ENCODE measurements at places on chromosomes 5 and 9.

GRCh38 chr5:94223235-94223634 is 395.2 kb downstream of the KIAA0825 start:
- no peak for DNase-seq

GRCh38 chr5:55063220-55063863 is 39.1 kb upstream of the GZMA start:
- DNase-seq: no peak

DNA sequence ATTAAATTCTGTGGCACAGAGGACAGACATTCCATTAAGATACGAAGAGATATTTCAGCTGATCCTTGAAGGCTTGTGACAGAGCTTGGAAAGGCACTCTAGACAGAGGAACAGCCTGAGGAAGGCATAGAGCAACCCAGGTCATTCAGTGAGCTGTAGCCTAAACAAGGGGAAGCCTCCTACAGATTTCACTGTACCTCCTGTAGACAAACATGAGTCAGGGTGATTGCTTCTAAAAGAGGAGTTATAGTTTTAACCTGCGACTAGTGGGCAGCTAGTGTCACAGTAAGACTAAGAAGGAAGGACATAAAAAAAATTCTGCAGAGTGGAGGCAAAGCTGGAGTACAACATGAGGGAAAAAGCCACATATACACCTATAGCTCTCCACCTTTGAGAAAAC is 43.5 kb upstream of the ANKDD1B start:
- no peak for DNase-seq

- no peak for DNase-seq
Observed at GRCh38 chr5:122154910-122155309, 25.6 kb downstream of the ZNF474 start.

DNA sequence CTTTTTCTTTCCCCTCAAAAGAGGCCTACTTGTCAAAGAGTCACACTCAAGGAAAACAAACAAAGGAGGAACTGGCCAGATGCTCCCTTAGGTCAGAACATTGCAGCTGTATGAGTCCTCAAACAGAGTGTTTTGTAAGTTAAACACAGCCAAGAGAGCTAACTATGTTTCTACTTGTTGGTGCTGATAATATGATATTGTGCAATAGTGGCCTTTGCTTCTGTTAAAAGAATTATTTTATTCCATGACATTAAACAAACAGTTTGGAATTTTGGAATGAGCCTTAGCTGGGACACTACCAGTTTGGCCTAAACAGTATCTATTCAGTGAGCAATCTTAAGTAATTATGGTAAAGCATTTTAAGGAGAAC is 56.0 kb upstream of the TPD52L3 start:
- DNase-seq: no peak

GRCh38 chr5:124457101-124457500 is 289.3 kb downstream of the ZNF608 start:
- DNase-seq: no peak

DNA sequence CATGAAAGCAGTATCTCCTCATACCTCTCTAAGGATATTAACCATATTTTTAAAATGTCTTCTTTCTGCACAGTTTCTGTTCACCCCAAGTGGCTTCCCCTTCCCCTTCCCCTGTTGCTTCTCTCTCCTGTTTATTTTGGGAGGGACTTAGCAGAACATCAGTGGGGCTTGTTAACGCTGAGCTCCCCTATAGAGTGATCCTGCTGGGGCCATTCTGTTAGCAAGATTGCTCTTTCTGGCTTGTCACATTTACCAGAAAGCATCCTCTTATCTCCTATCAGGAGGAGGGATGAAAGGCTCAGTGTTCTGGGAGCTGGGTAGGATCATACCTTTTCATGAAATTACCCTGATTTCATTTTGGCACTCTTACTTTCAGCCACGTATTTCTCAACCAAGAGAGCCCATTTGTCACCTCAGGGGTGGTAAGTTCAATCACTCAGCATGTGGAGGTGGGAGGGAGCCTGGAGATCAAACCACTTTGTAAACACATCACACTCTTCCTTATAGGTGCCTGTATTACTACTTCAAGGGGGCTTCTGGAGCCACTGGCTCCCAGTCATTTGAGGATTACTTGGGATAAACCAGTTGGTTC is 16.7 kb downstream of the NXNL2 start:
- DNase-seq: no peak

GRCh38 chr5:35050541-35051126 is 2.9 kb upstream of the AGXT2 start:
- no peak for DNase-seq

- no peak for DNase-seq
Observed at GRCh38 chr9:92917176-92917800, 30.0 kb upstream of the FGD3 start.

GRCh38 chr5:37717613-37718431 is 122.0 kb downstream of the GDNF start:
- DNase-seq: peak; percentile 68

DNA sequence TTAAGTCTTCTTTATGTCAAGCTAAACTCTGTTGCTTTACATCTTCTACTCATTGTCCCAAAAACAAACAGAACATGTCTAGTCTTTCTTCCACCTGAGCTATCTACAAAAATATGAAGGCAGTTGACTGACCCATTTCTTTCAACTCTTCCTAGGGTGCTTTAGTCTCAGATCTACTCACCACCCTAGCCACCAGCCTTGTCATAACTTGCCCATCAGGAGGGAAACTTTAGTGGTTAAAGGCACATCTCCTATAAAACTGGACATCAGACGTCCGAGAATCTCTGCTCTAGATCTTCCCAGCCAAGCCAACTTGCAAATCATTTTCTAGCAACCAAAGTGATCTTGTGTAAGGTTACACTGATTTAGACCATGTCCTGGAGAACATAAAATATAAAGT is 205.0 kb downstream of the ACTL7B start:
- no peak for DNase-seq

- no peak for DNase-seq
Observed at GRCh38 chr5:55742778-55743177, 4.9 kb downstream of the DDX4 start.

GRCh38 chr9:751137-752051 is 90.1 kb upstream of the DMRT1 start:
- no peak for DNase-seq

- no peak for DNase-seq
Observed at GRCh38 chr5:135576075-135576599, 2.7 kb downstream of the CXCL14 start.

DNA sequence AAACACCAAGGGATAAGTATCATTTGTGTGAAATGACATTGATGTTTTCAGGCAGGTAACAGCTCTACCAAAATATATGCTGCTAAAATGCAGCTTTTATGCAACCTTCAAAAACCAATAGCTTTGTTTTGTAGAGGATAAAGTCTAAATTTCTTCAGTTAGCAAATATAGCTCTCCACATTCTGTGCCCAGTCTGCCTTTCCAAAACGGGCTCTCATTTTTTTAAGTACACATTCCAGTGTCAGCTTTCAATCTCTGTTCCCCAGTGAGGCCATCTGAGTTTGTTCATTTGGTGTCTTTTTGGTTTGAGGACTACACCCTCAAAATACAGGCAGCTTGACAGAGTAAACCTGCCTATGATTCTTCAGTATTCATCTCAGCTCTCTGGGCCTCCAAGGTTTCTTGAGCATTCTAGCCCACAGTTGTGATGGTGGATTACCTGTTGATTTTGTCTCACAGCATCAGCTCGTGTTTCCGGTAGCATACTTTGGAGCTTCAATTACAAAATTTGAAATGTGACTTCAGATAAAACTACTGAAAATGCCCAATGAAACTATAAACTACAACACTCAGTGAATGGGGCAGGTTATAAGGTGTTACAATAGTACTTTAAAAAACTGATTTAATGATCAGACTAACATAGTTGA is 55.7 kb downstream of the NR3C1 start:
- no peak for DNase-seq

GRCh38 chr9:1077616-1078015 is 27.5 kb downstream of the DMRT2 start:
- no peak for DNase-seq

DNA sequence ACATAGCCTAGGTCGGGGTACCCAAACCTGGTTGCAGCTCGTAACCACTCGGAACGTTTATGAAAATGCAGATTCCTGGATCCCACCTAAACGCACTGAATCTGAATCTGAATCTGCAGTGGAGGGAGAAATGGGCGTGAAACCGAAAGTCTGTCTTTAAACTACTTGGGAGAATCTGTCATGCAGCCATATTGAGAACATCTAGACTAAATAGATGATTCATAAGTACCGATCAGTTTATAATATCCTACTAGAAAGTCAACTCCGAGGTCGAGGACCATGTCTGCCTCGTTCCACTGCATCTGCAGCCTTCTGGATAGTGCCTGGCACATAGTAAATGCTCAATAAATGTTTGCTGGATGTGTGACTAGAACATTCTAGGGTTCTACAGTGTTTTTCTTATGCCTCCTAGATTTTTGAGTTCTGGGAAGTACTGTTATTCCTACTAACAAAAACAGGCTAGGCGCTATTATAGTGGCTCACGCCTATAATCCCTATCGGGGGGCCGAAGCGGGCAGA is 632 bp downstream of the COQ4 start:
- no peak for DNase-seq

- DNase-seq: no peak
Observed at GRCh38 chr5:172830275-172830799, 3.7 kb upstream of the ERGIC1 start.

DNA sequence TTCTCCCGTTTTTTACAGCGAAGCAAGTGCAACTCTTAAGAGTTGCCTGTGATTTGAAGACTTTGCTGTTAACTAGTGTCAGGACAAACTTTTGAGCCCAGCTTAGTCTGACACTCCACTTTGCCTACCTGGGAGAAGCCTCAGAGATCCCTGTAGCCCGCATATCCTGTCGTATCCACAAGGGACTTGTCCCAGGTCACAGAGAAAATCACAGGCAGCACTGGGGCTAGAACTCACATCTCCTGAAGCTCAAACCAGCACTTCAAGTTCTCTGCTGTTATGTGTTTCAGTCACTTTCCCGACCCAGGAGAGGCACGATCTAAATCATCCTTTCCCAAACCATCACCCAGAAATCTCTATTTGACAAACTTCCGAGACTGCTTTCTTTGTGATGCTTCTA is 584.5 kb downstream of the ACTL7B start:
- no peak for DNase-seq

- no peak for DNase-seq
Observed at GRCh38 chr5:78506261-78507024, 142.1 kb downstream of the LHFPL2 start.
